Effector memory CD4-positive, alpha-beta T cell (primary cell): ENCODE measurements at places on chromosomes 12 and 14.

- DNase-seq, result no peak
Observed at GRCh38 chr14:79334272-79334671, 877.0 kb downstream of the DIO2 start.

GRCh38 chr12:47982311-47982710 is 18.9 kb downstream of the TMEM106C start:
- DNase-seq, result no peak

DNA sequence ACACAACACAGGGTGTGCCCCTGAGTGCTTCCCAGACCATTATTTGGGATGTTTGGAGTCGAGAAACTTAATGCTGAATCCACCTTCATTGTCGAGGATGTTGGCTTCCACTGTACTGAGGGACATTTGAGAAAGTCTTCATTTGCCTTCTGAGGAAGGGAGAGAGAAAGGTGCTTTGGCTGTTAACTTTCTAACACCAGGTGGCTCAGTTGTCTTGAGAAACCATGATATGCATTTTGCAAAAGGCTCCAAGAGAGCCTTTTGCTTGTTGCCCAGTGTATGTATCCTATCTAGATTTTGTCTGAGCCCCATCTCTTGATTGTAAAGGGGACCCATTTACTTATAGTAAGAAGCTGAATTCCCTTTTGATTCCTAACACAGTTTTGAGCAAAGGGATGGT is 28.6 kb upstream of the NRXN3 start:
- DNase-seq, result no peak

DNA sequence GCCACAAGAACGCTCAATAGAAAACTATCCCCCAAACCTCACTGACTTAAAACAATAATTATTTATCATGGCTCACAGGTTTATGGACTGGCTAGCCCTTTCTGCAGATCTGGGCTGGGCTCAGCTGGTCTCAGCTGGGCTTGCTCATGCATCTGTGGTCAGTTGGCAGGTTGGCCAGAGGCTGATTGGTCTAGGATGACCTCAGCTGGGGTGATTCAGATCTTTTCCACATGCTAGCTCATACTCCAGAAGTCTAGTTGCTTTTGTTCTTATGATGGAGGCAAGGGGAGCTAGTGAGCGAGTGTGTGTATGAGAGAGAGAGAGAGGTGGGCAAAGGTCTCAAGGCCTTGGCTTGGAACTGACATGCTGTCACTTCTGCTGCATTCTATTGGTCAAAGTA is 181.2 kb upstream of the NRXN3 start:
- DNase-seq, result no peak

DNA sequence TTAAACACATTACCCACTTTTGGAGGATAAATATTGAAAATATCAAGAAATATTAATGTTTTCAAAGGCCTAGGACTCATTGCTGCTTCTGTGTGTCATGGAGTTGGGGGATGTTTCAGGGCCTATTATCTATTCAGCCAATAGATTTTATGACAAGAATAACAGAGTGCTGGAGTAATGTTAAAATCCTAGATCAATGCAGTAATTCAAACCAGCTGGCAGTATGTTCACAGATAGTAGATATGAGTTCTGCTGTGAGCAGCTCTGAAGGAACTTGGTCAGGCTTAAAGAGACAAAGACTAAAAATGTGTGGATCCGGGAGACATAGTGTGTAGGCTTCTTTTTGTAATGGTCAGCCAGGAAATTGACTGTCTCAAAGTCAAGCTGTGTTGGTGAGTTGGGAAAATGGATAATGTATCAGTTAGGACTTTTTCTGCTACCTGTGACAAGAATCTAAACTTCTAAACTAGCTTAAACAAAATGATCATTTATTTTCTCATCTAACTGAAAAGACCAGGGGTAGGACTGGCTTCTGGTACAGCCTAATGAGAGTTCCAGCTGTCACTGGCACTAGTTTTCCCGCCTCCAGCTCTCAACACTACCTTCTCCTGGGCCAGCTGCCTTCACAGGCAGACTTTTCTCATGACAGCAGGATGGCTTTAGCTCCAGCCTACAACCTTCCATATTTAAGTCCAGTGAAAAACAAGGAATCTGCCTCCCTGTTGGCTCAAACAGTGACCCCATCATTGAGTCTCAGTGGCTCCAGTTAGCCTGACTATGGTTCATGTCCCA is 16.3 kb upstream of the POLR3B start:
- no peak for DNase-seq

DNA sequence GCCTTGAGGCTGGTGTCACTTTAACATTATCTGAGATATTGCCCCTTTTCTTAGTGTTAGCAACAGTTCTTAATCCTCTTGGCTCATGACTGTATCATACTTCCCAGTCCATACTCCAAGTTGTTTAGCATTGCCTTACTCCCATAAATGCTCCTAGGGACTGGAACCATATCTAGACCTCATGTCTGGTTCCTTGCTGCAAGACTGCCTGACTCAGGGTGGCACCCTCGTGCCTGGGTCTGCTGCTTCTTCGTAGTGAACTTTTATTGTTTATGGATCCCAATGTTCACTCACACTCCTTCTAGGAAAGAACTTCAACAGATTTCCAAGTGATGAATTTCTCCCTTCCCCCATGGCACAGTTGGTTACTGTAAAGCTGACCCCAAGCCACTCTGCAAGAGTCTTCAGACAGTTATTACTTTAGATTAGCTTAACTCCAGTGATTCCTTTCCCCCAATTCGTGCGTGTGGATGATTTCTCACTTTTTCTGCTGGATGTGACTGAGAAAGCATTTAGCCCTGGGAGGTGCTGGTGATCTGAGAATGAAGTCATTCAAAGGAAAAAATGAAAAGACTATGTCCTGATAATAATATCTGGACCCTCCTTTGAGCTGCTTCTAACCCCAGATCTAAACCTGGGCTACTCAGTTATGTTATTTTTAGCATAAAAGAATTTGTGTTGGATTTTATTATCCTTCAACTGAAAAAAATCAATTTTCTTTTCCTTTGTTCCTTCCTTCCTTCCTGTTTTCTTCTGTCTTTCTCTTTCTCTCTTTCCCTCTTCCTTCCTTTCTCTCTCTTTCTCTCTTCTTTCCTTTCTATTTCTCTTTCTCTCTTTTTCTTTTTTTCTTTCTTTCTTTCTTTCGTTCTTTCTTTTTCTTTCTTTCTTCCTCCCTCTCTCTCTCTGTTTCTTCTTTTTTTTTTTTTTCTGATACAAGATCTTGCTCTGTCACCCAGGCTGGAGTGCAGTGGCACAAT is 47.5 kb upstream of the PPP1R12A start:
- no peak for DNase-seq

DNA sequence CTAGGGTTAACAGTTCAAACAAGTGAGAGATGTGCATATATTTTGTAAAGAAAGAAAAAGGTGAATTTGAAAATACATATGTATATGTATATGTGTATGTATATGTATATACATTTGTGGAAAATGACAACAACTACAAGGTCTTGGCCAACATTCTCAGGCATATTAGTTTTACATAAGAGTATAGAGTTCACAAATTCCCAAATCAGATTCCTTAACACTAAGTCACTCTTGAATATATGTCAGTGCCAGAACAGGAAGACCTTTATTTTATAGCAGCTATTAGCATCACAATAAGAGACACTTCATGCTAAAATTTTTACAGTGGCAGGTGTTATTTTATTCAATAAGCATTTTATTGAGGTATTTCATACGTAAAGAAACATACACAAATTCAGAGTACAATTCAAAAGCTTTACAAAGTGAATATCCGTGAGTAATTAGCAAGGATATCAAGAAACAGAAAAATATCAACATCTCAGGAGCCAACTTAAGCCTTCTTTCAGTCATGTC is 179.7 kb downstream of the SLC6A15 start:
- DNase-seq, result no peak

DNA sequence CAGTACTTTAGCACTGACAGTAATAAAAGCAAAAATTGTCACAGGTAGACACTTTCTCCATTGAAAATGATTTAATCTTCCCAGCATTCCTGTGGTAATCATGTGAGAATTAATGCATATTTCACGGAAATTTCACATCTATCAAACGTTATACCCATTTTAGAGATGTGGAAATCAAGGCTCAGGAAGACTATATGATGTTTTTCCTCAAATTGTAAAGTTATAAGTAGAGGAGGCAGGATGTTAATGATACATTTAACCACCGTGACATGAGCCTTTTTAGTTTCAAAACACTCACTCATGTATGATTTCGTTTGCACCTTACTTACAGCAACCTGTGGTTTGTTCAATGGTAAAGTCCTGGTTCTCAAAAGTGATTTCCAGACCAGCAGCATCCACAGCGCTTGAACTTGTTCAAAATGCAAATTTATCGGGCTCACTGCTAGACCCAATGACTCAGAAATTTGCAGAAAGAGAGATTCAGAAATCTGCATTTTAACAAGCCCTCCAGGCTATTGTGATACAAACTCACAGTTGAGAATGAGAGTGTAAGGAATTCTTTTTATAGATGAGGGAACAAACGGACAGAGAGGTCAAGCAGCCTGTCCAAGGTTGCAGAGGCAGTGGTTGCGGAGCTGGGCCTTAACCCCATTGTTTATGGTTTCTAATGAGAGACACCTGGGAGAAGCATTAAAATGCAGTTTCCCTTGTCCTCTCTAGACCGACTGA is 654.8 kb upstream of the TBX3 start:
- no peak for DNase-seq

DNA sequence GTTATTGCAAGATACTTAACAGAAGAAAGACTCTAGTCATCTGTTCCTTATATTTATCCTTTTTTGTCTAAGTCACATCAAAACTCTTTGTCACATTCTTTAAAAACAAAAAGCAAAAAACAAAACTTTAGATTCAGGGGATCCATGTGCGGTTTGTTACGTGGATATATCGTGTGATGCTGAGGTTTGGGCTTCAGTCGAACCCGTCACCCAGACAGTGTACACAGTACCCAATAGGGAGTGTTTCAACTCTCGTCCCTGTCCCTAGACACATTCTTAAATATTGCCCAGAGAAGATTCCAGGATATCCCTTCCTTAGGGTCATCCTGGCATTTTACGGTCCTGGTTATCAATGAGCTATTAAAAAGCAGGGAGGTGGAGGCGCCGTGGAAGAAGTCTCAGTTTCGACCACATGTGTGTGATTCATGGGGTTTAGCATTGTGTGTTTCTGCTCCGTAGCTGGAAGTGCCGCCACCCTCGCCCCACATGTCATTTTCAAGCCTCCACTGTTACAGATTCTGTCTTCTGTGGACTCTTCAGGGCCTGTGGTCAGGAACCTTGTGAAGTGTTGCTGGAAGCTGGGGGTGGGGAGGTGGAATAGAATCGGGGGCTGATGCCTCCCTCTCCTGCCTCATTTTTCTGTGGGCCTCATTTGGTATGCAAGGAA is 19.9 kb downstream of the CCND2 start:
- no peak for DNase-seq

- DNase-seq, result no peak
Observed at GRCh38 chr14:76782115-76782884, 21.0 kb downstream of the VASH1 start.

GRCh38 chr14:31027847-31028246 is 1.7 kb upstream of the STRN3 start:
- no peak for DNase-seq

DNA sequence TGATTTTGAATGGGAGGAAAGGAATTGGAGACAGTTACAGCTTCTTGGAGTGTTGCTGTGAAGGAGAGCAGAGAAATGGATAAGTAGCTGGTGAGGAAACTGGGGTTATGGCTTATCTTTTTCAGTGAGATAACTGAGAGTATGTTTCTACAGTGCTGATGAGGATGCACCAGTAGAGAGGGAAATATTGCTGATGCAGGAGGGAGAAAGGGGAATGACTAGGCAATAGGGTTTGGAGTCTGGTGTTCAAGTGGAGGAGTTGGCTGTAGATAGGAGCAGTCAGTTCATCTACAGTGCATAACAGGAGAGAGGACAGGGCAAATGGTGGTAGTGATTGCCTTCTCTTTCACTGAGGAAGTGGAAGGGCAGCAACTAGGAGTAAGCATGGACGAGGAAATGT is 33.0 kb downstream of the SPATS2 start:
- DNase-seq, result no peak

DNA sequence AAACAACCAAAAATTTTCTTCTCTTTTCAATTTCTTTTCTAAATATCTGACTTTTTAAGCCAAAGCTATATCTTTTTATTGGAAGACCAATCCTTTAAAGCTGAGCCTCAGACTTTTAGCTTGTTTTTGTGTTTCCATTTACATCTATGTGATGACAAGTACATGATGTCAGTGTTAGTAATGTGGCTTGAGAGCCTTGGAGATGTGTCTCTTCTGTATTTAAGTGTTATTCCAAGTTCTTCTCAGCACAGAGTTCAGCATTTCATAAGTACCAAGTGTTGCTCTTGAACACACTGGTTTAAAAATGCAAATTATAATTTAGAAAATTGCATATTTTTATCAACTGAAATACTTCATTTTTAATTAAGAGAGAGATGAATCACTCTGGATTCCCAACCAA is 948.9 kb upstream of the FLRT2 start:
- DNase-seq, result no peak

- no peak for DNase-seq
Observed at GRCh38 chr14:76780058-76780345, 18.7 kb downstream of the VASH1 start.

DNA sequence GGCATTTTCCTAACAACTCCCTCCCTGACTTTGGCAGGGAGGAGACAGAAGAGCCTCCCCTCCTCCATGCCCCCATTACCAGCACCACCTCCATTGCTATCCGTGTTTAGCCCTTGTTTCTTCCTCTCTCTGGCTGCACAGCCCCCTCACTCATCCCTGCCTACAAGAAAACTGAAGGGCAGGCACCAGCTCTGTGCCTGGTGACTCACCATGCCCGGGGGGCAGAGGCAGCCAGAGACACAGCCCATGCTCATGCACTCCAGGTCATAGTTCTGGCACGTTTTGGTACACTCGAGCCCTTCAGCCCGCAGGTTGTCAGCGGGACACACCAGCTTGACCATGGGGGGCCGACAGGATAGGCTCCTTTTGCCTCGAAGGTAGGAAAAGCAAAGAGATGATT is 80.4 kb downstream of the VWF start:
- no peak for DNase-seq

DNA sequence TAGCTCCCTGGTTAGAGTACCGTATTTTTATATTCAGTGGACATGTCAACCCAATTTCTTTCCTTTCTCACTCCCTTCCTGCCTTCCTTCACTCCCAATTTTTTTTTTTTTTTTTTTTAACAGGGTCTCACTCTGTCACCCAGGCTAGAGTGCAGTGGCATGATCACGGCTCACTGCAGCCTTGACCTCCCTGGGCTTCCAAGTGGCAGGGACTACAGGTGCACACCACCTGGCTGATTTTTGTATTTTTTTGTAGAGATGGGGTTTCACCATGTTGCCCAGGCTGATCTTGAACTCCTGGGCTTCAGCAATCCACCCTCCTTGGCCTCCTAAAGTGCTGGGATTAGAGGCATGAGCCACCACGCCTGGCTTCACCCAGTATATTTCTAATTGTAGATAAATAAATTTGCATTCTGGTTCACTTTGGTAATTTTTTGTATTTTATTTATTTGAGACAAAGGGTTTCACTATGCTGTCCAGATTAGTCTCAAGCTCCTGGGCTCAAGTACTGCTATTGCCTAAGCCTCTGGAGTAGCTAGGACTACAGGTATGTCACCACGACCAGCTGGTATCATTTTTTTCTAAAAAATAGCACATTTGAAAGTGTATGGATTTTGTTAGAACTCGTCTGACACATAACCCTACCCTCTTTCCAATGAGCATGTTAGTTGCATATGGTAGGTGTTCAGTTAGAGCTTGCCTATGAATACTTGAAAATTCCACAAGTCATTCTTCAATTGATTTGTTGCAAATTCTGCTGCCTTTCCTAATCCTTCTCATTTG is 15.7 kb downstream of the SLC38A2 start:
- no peak for DNase-seq

GRCh38 chr12:113472191-113473121 is 785 bp upstream of the LHX5 start:
- no peak for DNase-seq
